Karpas-422 (cell line): ENCODE measurements at places on chromosomes 7 and 10. TPM values are rescaled to one million over a fixed set of nuclear protein-coding genes. Genes with fewer than 3 reads are reported as not detected.

DNA sequence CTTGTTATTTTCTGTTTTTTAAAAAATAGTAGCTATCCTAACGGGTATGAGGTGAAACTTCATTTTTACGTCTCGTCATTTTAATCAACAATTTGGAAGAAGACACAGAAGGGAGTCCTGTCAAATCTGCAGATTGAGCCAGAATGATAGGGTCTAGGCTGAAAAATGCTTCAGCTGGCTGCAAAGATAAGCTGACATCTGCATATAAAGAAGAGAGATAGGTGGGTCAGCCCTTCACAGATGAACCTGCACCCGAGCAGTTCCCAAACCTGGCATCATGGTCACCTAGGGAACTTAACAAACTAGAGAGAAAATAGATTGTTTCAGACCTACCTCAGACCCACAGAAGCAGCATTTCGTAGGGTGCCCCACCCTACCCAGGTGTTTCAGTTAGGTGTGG lies 35.2 kb upstream of the BMPR1A start:
- DNase-seq: no peak

GRCh38 chr7:88324699-88325098 lies 18.0 kb upstream of the STEAP4 start:
- no peak for DNase-seq

DNA sequence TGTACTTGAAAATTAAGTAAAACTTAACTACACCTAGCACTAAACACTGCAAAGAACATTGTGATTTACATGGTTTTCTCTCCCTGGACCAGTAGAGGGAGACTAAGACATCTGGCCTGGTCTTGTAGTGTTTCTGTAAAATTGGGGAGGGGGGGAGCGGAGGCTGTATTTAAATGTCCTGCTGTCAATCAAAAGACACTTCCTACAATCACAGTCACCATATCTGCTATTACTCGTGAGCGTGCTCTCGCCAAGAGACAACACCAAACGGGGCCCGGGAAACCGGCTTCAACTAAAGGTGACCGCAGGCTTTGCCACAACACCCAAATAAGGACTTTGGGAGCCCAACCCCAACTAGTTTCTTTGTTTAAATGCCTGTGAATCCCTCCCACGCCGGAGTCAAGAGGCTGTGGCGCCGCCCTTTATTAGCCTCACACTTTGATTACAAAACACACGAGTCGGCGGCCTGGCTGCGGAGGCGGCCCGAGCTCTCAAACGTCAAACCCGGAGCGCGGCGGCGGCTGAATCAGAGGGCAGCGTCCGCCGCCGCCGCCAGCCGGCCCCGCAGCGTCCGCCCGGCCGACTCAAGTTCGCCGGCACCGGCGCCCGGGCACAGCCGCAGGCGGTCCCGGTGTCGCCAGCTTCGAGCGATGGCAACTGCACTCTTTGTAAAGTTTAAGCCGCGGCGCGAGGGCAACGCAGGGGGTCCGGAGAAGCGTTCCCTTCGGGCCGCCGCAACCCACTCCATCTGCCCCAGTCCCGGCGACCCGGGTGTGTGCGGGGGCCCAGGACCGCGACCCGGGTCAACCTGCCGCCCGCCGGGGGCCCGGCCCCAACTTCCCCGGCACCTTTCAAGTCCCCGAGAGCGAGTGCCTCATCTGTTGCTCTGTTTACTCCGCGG lies 1.3 kb downstream of the KDM7A start:
- peak; percentile 94 for DNase-seq

GRCh38 chr10:69344591-69345252 lies 66.4 kb downstream of the HK1 start:
- DNase-seq: peak; percentile 74

- no peak for DNase-seq
Observed at GRCh38 chr7:157442993-157443831, 106.4 kb downstream of the DNAJB6 start.

- no peak for DNase-seq
Observed at GRCh38 chr7:102304668-102305067, 18.0 kb downstream of the SH2B2 start.

GRCh38 chr7:28588602-28589001 lies 176.3 kb downstream of the CREB5 start:
- DNase-seq: no peak

GRCh38 chr10:124602646-124603365 lies 141.2 kb downstream of the LHPP start:
- peak; percentile 51 for DNase-seq

GRCh38 chr7:142422621-142423020 lies 164.8 kb upstream of the PRSS58 start:
- DNase-seq: no peak

DNA sequence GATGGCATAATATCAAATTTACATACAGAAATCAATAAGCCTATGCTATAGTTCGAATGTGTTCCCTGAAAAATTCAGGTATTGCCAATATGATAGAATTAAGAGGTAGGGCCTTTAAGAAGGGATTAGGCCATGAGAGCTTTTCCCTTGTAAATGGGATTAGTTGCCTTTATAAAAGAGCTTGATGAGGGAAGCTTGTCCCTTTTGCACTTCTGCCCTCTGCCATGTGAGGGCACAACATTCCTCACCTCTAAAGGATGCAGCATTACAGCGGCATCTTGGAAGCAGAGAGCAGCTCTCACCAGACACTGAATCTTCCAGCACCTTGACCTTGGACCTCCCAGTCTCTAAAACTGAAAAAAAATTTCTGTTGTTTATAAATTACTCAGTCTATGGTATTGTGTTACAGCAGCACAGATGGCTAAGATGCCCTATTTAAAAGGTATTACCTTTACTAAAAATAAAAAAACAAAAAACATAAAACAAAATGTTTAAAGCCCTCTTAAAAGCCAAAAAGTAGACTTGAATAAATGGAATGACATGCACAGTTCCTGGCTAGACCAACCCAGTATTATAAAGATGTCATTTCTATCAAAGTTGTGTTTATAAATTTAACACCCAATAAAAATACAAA lies 909.6 kb downstream of the REEP3 start:
- DNase-seq: peak; percentile 59

GRCh38 chr7:57305192-57305748 lies 144.7 kb upstream of the ZNF716 start:
- DNase-seq: no peak

- DNase-seq: no peak
Observed at GRCh38 chr7:74246497-74246896, 7.7 kb downstream of the RFC2 start.

- no peak for DNase-seq
Observed at GRCh38 chr10:87927091-87927490, 63.7 kb downstream of the PTEN start.

DNA sequence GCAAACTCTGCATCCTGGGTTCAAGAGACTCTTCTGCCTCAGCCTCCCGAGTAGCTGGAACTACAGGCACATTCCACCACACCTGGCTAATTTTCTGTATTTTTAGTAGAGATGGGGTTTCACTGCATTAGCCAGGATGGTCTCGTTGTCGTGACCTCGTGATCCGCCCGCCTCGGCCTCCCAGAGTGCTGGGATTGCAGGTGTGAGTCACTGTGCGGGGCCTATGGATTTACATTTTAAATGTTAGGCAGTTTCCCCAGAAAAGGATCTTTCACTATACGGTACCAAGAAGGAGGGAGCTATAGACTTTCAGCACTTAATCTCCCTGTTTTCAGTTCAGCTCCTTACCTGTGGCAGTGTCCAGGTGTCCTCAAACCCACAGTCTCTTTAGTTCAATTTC lies 50.8 kb downstream of the SIRT1 start:
- no peak for DNase-seq

GRCh38 chr7:20076835-20077234 lies 140.3 kb downstream of the MACC1 start:
- no peak for DNase-seq

GRCh38 chr7:133625046-133625445 lies 372.2 kb downstream of the EXOC4 start:
- no peak for DNase-seq

DNA sequence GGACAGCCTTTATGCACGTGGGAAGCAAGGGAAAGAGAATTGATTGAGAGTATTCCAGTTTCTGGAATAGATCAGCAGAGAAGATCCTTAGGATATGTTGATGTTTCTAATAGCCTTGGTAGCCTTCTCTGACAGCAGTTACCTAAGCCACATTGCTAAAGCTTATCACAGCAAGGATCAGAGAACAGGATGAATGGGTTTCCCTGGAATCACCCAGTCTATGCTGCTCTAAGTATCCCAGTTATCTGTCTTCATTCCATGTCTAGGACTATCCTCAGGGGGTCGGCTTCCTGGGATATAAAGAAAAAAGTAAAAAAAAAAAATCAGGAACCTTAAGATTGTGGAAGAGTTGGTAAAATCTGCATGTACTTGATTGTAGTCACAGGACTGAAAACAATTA lies 352.0 kb upstream of the AKR1E2 start:
- DNase-seq: no peak

PDZD7 gene
- total RNA-seq: 2.6 and 3.0 TPM in 2 replicates

OR2A5 gene
- total RNA-seq: not detected in 2 replicates

CDNF gene
- 1.2 and 2.2 TPM in 2 replicates for total RNA-seq

CLIP2 gene
- total RNA-seq: 0.76 TPM in 1 of 2 replicates, not detected in the other

RARRES2 gene
- total RNA-seq: not detected in 2 replicates

SLC16A9 gene
- total RNA-seq: not detected in 2 replicates
